Stimulated activated CD4-positive, alpha-beta T cell treated with anti-CD3 and anti-CD28 coated beads, Interleukin-2, amount 100 ng/mL, for 4 hours (primary cell): ENCODE measurements at places on chromosomes 13 and 19.

DNA sequence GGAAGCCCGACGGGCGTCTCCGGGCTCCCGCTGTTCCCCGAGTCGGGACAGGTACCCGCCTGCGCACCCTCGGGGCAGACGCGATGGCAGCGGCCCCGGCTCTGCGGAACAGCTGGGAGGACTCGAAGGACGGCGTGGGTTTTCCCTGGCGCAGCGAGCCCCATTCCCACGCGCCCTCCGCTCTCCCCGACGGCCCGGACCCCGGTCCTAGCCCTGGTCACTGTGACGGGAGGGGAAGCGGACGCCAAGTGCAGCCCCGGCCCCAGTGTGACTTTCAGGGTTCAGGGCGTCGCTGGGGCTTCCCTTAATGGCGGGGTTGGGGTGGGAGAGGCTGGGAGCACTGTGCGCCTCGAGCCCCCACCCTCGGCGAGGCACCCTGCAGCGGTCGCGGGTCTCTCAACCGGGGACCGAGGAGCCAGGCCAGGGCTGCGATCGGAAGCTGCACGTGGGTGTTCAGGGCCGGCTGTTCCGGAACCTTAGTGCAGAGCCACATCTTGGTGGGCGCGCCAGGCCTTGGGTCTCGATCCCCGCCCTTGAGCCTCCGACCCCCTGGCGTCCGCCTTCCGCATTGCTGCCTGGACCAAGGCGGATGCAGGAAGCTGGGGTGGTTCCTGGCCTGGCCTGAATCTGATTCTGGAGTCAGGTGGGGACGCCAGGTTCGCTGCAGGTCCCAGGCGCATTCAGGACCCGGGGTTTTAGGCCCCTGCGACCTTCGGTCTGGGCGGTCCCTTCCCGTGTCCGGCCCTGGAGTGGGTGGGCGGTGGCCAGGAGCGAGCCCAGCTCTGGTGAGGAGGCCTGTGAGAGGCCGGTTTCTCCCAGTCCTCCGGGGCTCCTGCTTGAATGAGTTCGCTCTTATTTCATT is 3.5 kb downstream of the LGALS7B start:
- no peak for DNase-seq

GRCh38 chr13:96191367-96191766 is 101.5 kb downstream of the HS6ST3 start:
- DNase-seq = no peak

DNA sequence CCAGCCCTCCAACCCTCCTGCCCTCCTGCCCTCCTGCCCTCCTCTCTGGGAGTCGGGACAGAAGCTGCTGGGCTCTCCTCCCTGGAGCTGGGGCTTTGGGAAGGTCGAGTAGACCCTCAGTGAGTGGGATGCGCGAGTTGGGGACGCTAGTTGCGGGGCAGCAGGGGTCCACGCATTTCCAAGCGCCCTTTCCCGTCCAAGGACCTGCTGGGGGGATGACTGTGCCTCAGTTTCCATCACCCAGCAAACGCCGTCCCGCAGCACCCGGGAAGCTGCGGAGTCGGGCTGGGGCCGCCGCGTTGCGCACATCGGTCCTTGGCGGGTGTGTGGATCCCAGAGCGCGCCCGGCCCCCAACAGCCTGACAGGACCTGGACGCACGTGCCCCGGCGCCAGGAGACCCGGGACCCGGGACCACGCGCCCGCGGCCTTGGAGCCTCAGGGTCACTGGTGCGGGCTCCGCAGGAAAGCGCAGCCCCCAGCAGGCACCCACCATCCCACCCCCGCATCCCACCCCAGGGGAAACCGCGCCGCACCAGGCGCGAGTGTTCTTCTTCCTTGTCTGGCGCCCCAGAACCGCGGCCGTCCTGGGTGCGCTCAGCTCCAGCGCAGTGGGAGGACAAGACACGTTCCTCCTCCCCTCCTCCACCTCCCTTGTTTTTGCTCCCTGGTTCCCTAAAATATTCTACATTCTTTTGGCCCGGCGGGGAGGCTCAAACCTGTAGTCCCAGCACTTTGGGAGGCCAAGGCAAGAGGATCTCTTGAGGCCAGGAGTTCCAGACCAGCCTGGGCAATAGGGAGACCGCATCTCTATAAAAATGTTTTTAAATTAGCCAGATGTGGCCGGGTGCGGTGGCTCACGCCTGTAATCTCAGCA is 9.2 kb downstream of the ONECUT3 start:
- no peak for DNase-seq

DNA sequence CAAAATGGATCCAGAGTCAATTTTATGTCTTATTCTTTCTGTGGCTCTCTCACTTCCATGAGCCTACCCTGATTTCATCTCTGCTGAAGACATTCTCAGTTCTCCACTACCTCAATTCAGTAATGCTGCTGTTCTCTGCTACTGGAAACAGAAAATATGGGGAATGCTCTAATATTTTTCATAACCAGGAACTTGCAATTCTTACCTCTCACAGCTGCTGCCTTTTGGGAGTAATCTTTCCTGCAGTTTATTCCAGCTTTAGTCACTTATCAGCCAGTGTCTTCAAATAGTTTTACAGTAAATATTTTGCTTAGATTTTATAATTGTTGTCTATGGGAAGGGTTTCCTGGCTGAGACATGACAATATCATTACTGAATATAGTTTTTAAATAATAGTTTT is 145.1 kb upstream of the UFM1 start:
- no peak for DNase-seq

- peak; percentile 78 for DNase-seq
Measured at GRCh38 chr19:46000491-46001246, 5.4 kb downstream of the CCDC61 start.

GRCh38 chr13:38542601-38543000 is 144.3 kb upstream of the FREM2 start:
- DNase-seq = no peak

DNA sequence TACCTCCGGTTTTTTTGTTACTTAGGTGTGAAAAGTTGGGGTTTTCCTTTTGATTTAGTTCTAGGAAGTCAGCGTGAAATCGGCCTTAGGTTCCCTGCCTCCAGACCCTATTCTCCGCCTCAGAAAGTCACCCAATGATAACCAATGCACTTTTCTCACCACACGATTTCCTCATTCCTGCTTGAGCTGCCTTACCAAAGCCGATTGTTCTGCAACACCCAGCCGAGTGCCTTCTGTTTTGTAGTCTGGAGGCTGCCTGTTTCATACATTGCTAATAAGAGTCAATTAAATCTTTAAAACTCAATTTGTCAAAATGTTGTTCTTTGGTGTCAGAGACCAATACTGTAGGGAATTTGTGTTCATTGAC is 39.7 kb downstream of the GJA3 start:
- no peak for DNase-seq

DNA sequence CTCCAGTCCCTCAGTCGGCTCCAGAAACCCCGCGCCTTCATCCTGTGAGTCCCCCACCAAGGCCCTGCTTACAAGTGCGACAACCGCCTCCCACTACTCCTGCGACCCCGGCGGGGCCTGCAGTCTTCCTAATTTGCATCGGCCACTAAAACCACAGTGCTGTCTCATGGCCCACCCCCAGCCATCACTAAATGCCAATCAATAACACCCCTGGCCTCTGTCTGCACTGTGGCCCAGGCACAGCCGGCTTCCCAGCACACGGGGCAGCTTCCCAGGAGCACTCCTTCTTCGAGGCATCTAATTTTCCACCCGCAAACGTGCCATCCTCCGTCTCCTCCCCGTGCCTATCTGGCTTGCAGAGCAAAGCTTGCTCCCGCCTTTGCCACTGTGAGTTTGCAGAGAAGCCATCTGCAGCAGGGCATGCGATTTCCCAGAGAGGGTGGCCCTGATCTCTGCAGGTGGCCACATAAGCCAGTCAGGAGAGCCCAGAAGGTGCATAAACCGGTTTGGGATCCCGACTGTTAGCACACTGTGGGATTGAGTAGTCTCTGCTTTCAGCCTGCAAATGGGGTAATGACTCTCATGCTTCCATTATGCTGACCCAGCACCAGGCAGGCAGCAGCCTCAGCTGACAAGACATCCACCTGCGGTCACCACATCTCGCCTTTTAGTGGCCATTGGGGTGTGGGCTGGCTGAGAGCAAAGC is 34.0 kb upstream of the USE1 start:
- DNase-seq = no peak

- no peak for DNase-seq
Measured at GRCh38 chr19:41064974-41065569, 23.2 kb upstream of the CYP2A13 start.

DNA sequence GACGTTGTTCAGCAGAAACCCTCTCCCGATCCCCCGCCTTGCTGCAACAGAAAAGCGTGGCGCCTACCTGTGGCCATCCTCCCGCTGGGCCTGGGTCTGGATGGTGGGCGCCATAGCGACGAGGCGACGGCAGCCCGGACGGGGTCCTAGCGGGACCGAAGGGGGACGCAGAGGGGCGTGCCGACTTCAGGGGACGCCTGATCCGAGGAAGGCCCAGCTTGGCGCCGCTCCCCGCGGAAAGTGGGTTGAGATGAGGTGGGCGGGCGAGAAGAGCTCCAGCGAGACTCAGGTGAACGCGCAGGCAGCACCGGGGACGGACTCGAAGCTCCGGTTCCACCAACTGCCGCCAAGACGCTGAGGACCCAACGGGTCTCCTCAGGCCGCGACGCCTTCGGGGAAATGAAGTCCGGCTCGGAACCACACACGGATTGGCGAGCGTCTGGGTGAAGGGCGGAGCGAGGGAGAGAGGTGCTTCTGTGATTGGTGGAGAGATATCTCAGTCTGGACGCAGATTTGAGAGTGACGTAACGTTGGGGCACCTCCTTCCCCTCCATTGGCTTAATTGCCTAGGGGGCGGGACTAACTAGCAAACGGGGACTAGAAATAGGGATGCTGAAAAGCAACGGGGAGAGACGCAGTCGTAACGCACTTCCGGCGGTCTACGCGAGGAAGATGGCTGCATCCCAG is at the start of the genes MED29 and PAF1:
Gene MED29 (plus strand): TSS at position 628 of the 687 bp plus-strand sequence. CDS start 45 bp downstream, at position 673.
Gene PAF1 (minus strand): TSS at position 356 of the 687 bp plus-strand sequence. CDS start 242 bp downstream, at position 114.
- peak; percentile 94 for DNase-seq

DNA sequence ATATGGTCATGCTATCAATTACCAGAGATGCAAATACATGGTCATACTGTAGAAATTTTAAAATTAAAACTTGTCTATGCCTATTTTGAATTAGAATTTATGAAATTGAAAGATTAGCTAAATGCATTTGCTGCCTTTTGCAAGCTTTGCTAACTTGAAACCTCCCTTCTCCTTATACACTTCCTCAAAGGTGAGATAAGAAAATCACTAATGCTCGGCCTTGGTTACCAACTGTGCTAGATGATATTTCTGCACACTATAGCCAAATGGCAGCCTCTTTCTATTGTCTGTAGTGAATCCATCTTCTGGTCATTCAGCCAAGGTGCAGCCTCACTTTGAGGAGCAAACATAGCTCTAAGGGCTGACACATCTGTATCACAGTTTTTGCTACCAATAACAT is 31.1 kb upstream of the MYCBP2 start:
- DNase-seq = no peak

DNA sequence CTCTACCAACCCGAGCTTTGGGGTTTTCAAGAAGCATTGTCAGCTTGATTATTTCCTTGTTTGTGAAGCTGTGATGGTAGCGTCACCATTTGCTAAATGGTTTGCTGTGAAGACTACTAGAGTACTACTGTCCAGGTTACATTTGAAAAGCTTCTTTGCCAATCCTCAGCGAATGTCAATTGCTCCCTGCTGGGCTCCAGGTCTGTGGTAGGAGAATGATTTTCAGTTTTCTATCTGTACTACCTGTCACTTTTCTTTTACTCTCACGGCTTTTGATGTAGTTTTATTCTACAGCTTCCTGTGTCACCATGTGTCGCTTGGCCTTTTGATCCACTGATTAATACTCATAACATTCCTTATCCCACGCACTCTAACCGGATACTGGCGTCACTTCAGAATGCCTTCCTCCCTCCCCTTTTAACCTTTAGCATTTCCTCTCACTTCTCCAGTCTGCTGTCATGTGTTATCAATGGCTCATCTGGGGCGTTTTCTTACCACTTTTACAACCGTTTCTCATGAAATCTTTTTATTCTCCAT is 7.5 kb upstream of the GPR183 start:
- DNase-seq = peak; percentile 78

GRCh38 chr13:102617697-102618350 is 21.0 kb downstream of the TPP2 start:
- DNase-seq = no peak

GRCh38 chr19:54451997-54452396 is 3.0 kb downstream of the LENG8 start:
- DNase-seq = no peak

DNA sequence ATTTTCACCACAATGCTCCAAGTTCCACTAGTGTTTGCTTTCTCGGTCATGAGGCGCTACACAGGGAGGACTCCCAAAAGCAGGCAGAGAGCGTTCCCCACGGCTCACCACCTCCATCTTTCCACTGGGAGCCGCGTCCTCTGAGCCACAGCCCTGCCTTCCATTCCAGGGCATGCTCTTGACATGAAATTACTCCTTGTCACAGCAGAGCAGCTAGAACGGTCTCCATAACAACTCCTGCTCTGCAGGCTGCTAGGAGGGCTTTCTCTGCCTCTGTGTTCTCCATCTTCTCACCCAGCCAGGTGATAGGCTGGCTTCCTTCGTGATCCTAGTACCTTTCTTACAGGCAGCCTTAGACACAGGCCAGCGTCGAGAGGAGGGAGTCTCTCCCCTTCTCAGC is 171.8 kb upstream of the UBL3 start:
- DNase-seq = no peak

- DNase-seq = no peak
Measured at GRCh38 chr13:44785401-44785800, 203.9 kb downstream of the NUFIP1 start.

GRCh38 chr13:103788061-103788652 is 721.9 kb upstream of the SLC10A2 start:
- DNase-seq = no peak

DNA sequence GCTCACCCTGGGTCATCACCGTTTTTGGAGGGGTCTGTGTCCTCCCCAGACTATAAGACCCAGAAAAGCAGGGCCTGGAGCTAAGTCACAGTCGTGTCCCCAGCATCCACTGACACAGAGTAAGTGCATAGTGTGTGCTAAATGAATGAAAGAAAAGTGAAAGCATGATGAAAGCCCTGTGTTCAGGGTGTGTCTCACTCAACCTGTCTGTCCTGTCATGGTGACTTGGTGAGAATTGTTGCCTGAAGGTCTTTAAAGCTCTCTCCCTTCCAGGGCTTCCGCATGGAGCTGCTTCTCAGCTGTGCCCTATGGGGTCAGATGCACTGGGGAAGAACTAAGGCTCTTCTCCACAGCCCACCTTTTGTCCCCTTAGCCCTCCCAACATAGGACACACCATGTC is 20.5 kb upstream of the IGFL1 start:
- DNase-seq = no peak

DNA sequence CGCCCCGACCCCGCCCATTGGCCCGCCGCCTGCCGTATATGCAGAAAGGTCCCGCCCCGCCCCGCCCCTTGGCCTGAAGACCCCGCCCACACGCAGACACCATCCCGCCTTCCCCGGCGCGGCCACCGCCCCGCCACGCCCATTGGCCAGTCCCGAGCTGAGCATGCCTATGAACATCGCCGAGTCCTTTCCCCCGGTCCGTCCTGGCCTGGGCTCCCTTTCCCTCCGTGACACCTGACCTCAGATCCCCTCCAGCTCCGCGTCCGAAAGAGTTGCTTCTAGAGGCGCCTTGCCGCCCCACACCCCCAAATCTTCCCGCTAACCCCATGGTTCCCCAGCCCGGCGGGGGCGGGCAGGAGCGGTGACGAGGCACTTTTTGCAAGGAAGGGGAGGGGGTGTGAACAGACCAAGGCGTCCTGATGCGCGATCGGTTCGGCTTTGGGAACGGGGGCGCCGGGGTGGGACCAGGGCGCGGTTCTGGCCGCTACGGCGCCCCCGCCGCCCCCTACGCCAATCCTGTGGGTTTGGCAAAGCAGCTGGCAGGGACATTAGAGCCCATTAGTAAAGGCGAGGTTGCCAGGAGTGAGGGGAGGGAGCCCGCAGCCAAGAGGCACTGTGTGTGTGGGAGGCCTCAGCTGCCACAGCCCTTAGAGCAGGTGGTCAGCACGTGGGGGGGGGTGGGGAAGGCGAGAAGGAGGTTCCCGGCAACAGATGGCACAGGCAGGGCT is 406 bp upstream of the NUMBL start:
- peak; percentile 79 for DNase-seq

- no peak for DNase-seq
Measured at GRCh38 chr13:101447852-101448251, 4.6 kb upstream of the ITGBL1 start.
